ENCODE measurements at places on chromosomes 6 and 20.

DNA sequence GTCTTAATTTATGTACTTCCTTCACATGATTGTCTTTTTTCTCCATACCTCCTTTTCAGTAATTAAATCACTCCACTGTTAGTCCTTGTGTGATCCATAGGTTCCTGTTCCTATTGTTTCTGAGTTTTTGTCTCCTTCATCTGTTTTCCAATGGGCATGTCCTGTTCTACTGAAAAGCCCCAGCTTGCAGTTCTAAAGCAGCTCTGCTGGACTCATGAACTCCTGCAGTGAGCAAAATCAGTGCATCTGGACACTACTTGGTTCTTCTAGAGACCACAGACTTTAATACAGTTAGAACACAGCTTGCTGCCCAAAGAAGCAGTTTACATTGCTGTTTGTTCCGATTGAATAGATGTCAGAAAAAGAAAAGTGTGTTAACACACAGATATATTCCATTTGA, 593.3 kb upstream of the HS3ST5 start:
- no peak for DNase-seq

GRCh38 chr6:158848490-158848895, 29.3 kb upstream of the EZR start:
- no peak for DNase-seq

GRCh38 chr6:131381709-131382093, 191.3 kb upstream of the ARG1 start:
- no peak for DNase-seq

- DNase-seq = peak; percentile 73
Measured at GRCh38 chr20:48523191-48523995, 304.4 kb downstream of the PREX1 start.

DNA sequence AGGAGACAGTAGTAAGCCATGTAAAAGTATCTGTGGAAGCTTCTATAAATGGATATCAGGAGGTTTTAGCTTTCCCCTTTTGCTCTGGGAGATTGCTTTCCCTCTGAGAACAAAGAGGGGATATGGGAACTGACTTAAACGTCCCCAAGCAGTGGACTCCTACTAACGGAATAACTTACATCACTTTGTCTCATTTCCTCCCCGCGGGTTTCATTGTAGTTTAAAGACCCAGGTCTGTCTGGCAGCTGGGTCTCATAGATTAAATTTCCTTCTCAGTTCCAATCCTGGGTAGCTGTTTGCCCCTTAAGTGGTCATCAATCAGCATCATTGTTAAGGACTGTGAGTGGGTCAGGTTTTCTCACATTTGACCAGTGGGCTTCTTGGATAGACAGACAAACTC, 68.7 kb downstream of the PLAGL1 start:
- no peak for DNase-seq

DNA sequence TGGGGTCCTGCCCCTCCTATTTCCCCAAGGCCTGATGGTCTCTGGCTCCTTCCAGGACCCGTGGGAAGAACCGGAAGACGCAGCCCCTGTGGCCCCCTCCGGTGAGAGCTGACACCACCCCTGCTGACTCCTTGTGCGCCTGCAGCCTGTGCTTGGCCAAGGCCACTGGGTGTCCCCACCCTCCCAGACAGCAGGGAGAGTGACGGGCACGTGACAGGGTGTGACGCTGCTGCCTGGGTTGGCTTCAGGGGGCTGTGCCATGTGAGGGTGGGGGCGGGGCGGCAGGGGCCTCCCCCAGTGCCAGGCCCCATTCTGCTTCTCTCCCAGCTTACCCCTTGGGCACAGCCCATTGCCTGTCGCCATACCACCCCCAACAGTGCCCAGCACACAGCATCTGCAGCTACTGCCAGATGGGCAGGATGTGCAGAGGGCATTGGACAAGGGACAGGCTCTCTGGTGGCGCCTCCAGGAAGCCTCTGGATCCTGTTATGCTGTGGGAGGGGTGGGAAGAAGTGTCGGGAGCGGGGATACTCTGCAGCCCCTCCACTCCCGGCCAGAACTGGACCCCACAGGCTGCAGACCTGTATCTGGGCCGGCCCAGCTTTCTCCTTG, 2.9 kb downstream of the BIRC7 start:
- DNase-seq = no peak

DNA sequence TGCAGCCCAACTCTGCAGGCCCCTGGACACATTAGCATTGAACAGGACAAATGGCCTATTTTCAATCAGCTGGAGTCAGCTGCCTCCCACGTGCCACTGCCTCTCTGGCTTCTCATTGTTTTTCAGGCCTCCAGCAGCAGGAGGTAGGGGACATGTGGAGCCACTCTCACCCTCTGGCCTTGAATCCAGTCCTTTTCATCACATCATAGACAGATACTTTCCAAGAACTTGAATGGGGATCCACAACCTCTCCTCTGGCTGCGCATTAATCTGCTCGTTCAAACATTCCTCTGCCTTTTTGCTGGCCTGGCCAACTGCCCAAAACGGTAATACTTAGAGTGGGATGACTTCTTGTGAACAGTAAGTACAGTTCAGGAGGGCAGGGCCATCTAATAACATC, 592.3 kb downstream of the PKHD1 start:
- no peak for DNase-seq

GRCh38 chr6:44976677-44977641, 351.2 kb upstream of the RUNX2 start:
- DNase-seq = no peak

- no peak for DNase-seq
Measured at GRCh38 chr6:14408446-14408845, 290.9 kb downstream of the CD83 start.

DNA sequence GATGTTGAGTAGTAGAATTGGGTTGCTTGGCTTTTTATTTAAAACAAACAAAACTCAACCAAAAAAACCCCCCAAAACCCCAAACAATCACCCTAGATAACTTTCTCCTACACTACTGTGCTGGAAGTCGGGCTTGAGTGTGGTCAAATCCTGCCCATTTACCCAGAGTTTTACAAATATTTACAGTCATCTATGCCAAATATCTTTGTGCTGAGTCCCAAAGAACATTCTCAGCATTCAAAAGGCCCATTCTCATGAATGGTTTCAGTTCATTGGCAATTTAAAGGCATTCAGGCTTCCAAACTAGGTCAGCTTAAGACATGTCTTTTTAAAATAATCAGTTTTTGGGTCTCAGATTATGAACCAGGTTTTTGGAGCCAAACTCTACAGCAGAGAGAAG, 1.8 kb downstream of the RNF144B start:
- DNase-seq = peak; percentile 78

DNA sequence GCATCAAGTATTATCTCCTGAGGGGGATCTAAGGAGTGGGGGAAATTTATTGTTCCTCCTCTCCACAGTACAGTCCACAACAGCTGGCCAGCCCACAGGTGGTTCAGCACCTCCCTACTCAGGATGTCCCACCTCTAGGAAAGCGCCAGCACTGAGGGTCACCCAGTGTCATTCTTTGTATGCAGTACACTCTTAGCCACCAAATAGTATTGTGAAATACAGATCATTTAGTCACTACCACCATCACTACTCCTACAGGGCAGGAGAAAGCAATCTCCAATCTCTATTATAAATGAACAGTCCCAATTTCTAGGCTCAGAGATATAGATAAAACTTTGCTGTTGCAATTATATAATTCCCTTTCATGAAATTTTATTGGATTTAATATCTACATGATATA, 6.3 kb upstream of the ZNF76 start:
- no peak for DNase-seq

DNA sequence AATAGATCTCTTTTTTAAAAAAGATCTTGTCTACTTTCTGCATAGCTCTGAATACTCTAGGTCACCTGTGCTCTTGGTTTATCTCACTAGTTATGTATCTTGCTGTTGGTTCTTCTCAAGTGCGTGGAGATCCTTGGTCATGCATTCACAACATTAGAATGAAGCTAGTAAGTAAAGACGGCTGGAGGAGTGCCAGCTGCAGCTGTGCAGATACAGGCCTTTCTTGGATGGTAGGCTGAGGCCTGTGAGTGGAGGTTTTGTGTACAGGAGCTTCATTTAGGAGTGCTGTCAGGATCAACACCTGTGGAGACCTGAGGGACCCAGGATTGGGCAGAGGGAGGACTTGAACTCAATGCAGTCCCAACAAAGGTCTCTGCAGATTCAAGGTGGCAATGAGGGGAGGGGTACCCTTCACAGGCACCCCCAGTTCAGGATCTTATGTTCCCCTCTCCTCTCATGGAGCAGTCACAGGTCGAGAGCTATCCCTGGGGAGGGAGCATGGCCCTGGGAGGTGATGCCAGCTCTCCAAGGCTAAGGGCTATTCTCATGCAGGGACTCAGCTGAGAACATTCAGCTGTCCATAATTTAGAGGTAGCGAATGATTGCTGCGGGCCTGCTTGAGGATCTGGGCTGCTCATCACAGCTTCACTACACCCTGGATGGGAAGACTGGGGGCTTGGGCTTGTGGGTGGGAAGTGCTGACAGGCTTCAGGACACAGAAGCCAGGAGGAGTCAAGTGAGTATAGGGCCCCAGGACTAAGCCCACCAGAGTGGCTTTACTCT, 98.9 kb upstream of the ENPP5 start:
- no peak for DNase-seq

DNA sequence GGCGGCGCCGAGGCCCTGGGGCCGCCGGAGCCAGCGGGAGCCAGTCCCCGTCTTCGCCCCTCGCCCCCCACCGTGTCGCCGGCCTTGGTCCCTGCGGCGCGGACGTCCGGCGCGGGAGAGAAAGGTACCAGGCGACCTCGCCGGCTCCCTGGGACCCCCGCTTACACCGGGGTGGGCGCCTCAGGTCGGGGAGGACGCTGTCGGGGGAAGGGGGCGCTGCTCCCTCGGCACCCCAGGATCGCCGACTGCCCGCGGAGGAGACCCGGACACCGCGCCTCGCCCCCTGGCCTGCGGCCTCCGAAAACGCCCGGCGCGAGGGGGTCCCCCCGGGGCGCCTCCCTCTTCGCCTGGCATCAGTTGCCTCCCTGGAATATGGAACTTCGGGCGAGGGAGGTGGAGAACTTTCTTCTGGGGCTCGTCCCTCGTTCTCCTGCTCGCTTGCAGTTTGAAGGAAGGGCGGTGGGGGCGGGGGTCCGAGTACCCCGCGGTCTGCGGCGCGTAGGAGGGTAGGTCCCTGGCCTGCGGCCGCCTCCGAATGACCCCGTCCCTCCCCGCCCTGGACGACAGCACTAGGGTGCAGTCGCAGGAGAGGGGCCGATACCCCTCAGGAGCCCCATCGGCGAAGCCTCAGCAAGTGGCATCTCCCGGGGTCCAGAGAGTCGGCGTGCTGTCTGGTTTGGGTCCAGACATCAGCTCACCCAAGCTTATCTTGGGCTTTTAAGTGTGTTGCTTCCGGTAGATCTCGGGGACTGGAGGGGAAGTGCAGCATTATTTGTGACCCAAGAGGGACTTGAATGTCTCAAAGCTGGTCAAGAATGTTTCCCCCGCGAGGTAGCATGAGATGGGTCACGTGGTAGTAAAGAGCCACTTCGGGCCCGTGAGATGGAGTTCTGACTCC, 549 bp downstream of the ANKRD6 start:
- DNase-seq = no peak

GRCh38 chr6:162478192-162478671, 249.3 kb downstream of the PRKN start:
- DNase-seq = no peak

- no peak for DNase-seq
Measured at GRCh38 chr6:38393986-38394385, 245.7 kb downstream of the BTBD9 start.

- DNase-seq = peak; percentile 2
Measured at GRCh38 chr6:13767121-13767808, 47.1 kb downstream of the MCUR1 start.

GRCh38 chr6:3754776-3755175, 3.3 kb upstream of the PXDC1 start:
- no peak for DNase-seq

- DNase-seq = no peak
Measured at GRCh38 chr20:703006-703405, 27.4 kb upstream of the SCRT2 start.

DNA sequence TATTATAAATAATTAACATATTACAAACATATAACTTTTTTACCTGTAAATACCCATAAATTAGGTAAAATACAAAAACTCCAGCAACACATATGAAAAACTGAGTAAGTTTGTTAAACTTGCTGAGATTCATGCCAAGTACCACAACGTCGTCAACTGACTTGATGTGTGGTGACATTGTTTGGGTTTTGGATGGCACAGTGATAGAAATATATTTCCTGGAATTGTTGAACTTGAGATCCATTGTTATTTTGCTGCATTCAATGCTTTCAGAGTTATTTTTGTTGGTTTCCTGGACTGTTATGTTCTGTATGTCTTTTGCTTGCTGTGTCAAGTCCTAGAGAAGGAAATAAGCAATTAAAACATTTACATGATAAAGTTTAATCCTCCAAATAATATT, 5.5 kb downstream of the SLC35B3 start:
- DNase-seq = no peak

DNA sequence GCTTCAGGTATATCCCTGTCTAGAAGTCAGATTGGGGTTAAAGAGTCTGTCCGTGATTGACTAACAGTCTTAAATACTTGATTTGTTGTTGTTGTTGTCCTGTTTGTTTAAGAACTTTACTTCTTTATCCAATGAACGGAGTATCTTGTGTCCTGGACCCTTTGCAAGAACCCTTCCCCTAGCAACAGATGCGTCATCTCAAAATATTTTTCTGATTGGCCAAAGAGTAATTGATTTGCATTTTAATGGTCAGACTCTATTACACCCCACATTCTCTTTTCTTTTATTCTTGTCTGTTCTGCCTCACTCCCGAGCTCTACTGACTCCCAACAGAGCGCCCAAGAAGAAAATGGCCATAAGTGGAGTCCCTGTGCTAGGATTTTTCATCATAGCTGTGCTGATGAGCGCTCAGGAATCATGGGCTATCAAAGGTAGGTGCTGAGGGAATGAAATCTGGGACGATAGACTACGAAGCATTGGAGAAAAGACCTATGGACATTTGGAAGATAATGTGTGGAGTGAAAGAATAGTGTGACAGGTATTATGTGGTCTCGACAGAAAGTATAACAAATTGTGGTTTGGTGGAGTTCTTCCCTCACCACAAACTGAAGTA, at the start of gene HLA-DRA:
HLA-DRA (plus strand) TSS at position 286 of the 613 bp plus-strand sequence; CDS start at position 350, 64 bp downstream.
- DNase-seq = peak; percentile 25

DNA sequence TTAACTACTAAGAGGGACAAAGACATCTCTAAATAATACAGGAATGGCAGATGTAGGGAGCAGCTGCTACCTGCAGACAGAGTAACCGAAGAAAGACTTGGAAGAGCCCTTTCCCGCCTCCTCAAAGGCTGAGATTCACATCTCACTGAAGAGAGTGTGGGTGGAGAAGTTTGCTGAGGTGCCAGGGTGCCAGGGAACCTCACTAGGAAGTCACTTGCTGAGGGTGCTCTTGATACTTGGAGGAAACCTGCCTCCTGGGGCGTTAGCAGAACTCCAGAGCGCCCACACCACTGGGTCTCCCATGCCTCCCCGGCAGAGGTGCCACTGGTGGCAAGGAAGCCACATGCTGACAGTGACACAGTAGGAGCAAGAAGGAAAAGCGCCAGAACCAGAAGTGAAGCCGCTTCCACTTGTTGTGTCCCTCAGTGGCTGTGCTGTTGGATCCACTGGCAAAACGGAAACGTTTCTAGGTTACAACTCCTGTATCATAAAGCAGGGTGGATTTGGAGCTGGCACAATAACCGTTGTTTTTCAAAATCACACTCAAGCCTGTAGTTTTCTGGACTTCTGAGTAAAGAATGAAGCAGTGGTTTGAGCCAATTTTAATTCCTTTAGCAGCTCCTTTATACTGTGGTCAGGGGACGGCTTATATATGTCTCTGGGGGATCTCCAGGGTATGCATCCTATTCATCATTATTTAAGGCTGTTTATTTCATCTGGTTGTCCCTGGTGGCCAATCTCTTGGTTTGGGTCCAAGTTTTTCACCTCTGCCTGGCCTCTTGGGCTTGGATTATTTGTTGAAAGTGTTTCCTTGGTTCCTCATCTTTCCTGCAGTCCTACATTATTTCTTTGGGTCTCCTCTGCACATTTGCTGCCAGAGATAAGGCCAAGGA, 64.5 kb downstream of the CDC5L start:
- DNase-seq = no peak

- no peak for DNase-seq
Measured at GRCh38 chr20:11366660-11367059, 551.0 kb upstream of the BTBD3 start.

Measured in ACHN (cell line).